ENCODE measurements at places on chromosomes 3 and 15.
A peak's percentile ranks its signal among the peaks of the same experiment; 100 is the strongest.

GRCh38 chr3:73101881-73102280, 40.4 kb downstream of the EBLN2 start:
- no peak for DNase-seq

DNA sequence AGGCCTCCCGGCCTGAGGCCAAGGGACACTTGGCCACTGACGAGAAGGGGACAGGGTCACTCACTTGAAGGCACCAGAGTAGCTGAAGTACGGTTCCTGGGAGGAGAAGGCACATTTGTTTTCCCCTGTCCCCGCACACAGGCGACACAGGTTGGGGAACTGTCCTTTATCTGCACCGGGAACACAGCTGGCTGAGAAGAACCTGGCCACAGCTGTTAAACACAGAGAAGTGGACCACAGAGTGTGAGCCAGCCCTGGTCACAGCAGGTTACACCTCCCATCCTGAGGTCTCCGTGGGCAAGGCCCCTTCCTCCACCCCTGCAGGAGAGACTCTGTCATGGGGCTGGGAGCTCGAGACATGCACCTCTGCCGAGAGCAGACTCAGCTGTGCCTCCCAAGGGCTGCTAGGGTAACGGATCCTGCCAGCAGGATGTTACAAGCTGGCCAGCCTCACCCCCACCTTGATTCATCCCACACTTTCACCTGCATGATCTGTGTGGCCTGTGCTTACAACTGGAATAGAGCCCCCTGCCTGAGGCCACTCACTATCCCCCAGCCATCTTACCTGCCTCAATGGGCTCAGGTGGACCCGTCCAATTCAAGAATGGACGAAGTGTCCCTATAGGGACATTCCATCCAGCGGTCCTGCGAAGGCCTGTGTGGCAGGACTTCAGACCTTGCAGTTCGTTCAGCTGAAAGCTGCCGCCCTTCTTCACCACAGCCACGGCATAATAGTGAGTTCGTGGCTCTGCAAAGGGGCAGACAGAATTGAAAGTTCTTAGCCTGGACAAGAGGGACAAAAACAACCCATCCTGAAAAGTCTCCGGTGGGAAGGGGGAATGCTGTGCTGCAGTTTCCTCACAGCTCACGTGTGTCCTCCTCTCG, 9.2 kb downstream of the LTF start:
- DNase-seq = no peak

- DNase-seq = no peak
Observed at GRCh38 chr3:76566211-76566534, 473.7 kb upstream of the ROBO2 start.

GRCh38 chr3:16653712-16654111, 48.5 kb upstream of the DAZL start:
- DNase-seq = no peak

- no peak for DNase-seq
Observed at GRCh38 chr3:124671106-124671505, 59.1 kb upstream of the UMPS start.

- no peak for DNase-seq
Observed at GRCh38 chr3:32132121-32132520, 25.7 kb downstream of the GPD1L start.

DNA sequence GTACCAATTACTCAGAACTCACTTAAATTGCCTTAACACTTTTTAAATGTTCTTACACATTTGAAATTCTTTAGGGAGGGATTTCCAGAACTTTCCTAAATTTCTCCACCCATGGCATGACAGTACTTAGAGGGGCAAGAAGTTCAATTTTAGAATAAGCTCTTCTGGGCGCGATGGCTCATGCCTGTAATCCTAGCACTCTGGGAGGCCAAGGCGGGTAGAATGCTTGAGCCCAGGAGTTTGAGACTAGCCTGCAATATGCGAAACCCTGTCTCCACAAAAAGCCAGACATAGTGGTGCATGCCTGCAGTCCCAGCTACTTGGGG, 10.6 kb downstream of the FAM131A start:
- no peak for DNase-seq

DNA sequence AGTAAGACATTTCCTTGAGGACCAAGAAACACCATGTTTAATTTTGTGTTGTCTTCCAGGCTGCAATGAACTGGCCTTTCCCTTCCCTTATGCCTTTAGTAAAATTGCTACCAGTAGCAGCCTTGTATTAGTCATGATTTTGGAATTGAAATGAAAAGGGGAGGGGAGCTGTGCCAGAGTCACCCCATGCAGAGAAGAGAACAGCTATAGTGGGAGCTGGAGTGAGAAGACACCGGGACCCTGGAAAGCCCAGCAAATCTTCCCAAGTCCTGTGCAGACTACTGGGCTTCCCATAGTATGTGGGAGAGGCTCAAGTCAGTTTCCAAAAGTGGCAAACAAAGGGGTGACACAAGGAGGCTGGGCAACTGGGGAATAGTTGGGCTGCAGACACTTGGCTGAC, 178.5 kb downstream of the NR1D2 start:
- no peak for DNase-seq

DNA sequence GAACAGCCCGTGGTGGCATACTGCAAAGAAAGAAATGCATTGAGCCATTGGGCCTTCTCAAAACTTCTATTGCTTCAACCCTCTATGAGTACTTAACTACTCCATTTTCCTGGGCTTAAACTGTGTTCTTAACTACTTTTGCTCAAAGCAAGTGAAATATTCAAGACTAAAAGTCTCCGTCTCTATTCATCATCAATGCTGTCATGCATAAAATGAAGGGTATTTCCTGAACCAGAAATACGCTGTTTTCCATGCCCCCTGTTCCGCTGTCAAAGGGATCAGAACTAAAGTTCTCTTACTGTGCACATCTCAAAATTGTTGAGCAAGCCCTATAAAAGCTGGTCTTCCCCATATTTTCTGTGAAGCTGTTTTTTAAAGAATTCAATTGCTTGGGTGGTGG, 20.3 kb downstream of the SIAH2 start:
- DNase-seq = no peak

DNA sequence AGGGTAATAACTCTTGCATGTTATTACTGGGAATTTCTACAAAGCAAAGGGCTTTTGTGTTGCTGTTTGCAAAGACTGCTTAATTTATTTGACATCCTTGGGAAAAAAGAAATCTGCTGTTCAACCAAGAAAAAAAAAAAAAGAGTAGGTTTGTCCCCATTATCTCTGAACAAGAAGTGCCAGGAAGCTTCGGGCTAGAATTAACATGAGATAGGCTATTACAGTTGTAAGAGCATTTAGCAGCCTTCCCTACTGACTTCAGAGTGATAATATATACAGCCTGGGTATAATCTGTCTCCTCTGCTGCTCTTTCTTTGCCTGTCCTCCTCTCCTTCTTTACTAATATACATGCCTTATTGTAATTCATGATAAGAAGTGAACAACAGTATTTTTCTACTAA, 23.3 kb upstream of the CHMP2B start:
- no peak for DNase-seq

GRCh38 chr15:80783260-80783659, 4.1 kb downstream of the CEMIP start:
- DNase-seq = peak; percentile 49

GRCh38 chr15:41581110-41581509, 22.1 kb downstream of the TYRO3 start:
- DNase-seq = peak; percentile 14

DNA sequence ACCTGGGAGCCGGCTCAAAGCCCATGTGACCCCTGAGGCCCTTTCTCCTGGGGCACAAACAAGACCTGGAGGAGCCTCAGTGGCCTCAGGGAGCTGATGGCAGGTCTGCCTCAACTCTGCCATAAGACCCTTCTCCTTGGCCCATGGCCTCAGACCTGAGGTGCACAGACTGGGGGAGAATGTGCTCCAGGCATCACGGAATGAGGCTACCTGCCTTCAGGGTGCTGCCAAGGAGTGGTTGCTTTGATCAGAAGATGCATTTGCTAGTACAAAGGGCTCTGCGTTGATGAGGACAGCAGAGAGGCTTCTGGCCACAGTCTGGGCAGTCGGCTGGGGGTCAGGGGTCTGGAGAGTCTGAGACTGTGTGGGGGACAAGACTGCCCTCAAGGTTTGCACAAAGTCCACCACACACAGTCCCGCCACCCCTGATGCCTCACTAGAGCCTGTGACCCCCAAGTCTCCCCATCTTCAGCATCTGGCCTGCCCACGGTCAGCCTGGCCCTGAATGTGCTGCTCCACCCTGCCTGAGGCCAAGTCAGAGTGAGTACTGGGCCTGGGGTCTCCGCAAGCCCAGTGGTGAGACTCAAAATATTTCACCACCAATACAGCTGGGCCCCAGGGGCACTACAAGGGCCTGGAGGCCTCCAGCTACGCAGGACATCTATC, 26.6 kb downstream of the ALDH1L1 start:
- no peak for DNase-seq

DNA sequence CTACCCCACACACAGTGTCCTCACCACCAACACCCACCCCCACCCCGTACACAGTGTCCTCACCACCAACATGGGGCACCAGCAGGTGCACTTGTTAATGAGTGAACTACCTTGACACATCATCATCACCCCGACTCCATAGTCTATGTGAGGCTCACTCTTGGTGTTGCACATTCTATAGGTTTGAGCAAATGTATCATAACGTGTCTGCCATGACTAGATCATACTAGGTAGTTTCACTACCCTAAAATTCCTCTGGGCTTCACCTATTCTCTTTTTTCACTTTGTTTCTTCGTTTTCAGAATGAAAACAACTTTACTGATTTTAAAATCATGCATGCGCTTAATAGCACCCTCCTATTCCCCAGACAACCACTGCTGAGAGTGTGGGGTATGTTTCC, 102.6 kb upstream of the SLC6A6 start:
- no peak for DNase-seq

DNA sequence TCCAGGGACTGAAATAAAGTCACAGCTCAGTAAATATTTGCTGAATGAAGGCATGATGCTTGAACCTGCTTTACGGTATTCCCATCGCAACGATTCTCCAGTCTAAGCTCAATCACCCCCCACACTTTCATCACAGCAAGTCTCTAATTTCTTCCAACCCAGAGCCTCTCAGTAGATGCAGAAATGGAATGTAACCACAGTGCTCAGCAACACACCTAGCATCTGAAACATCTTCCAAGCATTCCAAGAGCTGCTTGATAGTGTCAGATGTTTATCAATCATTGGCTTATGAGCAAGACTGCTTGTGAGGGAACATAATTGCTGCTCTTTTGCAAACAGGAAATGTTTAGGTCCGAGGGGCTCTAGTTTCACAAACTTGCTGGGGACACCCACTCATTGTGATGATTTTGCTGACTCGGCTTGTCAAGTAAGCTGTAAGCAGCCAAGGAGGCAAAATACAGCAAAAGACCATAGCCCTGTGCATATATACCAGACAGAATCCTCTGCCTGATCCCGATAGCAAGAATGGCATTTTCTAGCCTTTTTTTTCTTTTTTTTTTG, 751.2 kb downstream of the NR2F2 start:
- DNase-seq = no peak

DNA sequence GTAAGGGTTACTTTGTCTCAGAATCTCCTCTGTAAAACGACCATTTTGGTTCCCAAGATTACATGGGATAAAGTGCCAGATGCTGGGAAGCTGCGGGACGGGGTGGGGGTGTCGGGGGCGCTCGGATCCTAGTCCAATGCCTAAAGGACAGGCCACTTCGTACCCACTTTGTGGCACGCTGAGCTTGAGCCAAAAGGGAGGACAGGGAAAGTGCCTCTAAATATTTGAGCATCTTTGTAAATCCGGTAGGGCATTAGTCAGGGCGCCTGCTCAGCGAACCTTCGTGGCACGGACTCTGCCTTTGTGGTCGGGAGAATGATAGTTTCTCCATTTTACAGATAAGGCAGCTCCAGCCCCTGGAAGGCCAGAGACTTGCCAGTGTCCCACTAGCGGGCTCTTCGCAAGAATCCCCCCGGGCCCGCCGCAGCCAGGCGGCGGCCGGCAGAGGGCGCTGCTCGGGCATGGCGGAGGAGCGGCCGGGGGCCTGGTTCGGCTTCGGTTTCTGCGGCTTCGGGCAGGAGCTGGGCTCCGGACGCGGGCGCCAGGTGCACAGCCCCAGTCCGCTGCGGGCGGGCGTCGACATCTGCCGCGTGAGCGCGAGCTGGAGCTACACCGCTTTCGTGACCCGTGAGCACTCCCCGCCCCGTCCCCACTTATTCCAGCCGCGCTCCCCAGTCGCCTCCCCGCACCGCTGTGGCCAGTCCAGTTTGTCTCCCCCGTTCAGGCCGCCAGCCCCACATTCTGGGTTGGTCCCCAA, 1.8 kb downstream of the RCCD1 start:
- peak; percentile 88 for DNase-seq

DNA sequence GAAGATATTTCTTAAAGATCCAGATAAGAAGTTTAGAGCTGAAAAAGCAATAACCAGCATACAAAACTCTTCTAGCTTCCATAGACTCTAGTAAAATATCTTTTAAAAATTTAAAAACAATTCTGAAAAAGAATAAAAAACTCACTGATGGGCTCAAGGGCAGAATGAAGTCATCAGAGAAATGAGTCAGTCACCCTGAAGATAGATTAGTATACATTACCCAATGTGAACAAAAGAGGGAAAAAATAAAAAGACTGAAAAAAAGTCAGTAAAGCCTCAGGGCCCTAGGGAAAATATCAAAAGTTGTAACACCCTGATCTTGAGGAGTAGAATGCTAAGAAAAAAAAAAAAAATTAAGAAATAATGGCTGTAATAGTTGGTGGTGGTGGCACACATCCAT, 11.4 kb downstream of the DET1 start:
- DNase-seq = no peak

- DNase-seq = peak; percentile 43
Observed at GRCh38 chr15:74540161-74540760, 759 bp upstream of the ARID3B start.

DNA sequence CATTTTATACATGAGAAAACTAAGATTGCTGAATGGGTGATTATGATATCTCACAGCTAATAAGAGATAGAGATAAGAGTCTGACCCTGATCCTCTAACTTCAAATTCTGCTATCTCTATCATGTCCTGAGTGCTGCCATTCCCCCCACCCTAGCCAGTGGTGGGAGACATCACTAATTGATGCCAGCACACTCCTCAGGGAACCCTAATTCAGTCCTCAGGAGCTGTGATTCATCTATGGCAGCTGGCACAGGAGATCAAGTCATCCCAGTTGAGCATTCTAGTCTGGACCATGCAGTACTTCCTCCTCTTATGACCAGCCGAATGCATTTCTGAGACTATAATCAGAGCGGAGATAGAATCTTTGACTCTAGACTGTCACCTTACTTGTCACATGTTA, 71.9 kb downstream of the SYNM start:
- DNase-seq = no peak

DNA sequence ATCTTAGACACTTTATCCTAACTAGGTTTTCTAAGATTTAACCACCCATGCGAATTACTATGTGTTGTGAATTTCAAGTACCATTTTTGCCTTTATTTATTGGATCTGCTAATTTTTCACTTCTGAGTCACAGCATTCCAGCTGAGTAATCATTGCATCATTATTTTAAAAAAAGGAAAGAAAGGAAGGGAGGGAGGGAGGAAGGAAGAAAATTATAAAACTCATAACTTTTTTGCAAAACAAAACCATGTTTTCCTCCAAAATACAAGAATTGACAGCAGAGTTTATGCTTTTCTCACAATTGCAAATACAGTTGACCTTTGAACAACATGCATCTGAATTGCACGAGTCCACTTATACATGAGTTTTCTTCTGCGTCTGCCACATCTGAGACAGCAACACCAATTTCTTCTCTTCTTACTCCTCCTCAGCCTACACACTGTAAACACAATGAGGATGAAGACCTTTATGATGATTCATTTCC, 651.4 kb upstream of the NECTIN3 start:
- no peak for DNase-seq

- DNase-seq = peak; percentile 73
Observed at GRCh38 chr3:15646851-15647511, 45.4 kb downstream of the BTD start.

GRCh38 chr3:85159376-85159775, 200.6 kb downstream of the CADM2 start:
- DNase-seq = no peak

All from MM.1S (cell line).